ENCODE measurements at places on chromosomes 6 and 20.

- DNase-seq, result peak; percentile 69
Measured at GRCh38 chr6:46381057-46381456, 110.2 kb downstream of the RCAN2 start.

DNA sequence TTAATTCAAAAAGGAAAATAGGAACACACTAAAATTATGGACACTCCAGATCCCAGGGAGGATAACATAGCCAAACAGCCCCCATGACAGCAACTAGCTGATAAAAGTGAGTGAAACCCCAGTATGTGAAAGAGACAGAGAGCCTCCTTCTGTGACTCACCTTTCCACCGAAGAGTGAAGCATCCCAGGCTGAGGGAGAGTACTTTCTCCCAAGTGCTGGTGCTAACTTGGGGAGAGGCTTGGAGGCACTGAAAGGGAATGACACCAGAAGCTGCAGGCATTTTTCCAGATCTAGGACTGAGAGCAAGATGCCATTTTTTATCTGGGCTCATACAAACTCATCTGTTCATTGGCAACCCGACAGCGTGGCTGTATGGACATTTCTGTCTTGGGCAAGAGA lies 339.8 kb downstream of the HTR1B start:
- DNase-seq, result no peak

GRCh38 chr6:161544801-161545480 lies 271.1 kb upstream of the AGPAT4 start:
- DNase-seq, result no peak

GRCh38 chr6:158730541-158730907 lies 80.7 kb downstream of the SYTL3 start:
- no peak for DNase-seq

- no peak for DNase-seq
Measured at GRCh38 chr20:37937686-37938085, 34.8 kb downstream of the VSTM2L start.

DNA sequence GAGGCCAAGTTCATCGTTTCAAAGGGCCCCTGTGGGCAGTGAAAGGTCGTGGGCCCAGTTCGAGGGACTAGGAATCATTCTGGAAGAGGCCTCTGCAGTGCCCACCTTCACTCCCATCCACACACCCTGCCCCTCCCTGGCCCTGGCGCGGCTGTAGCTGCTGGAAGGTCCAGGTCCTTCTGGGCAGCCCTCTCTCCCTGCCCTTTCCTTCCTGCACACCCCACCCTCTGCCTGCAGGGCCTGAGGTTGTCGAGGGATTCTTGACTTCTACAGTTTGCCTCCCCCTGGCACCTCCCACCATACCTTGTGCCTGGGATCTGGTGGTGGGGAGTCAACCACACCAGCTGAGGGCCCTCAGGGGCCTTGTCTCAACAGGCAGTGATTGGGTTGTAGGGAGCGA lies 4.5 kb upstream of the MYT1 start:
- no peak for DNase-seq

GRCh38 chr20:62943396-62943795 lies 5.4 kb downstream of the GID8 start:
- no peak for DNase-seq

DNA sequence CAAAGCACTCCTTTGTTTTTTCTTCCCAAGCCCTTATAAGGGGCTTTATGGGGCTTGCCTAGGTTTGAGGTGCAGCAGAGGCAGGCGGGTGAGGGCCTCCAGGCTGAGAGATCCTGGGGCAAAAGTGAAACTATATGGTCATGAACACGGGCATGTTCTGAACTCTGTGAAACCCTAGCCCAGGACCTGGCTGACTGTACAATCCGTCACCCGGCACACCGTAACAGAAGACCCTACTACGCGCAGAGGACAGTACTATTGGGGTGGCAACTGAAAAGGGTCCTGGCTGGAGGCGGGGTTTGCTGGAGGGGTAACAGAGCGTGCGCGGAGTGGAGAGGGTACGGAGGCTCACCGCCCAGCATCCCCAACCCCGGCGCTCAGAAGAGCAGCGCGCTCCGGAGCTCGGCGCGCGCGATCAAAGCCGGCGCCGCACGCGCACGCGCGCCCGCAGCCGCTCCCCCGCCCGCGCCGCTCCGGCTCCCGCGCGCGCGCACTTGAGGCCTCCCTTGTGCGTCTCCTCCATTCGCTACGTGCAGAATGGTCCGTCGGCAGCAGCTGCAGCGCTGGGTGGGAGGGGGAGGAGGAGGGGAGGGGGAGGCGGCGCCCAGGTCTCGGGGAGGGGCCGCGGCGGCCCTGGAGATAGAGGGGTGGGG lies 54.2 kb downstream of the MRPL14 start:
- no peak for DNase-seq

DNA sequence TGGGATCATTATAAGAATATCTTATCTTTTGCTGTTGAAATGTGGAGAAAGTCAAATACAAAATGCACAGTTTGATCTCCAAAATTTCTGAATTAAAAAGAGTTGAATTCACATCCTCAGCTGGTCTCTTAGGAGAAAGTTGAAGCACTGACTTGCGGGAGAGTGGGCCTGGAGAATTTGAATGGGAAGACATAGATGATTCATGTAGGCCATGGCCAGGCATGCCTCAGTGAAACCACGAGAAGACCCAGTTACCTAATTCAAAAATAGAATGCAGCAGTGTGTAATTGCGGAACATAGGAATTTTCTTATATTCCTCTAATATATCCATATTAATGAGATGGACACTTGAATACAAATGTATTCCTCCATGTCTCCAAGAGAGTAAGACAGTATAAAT lies 53.0 kb upstream of the DTNBP1 start:
- no peak for DNase-seq

- no peak for DNase-seq
Measured at GRCh38 chr6:71268735-71269437, 19.7 kb upstream of the OGFRL1 start.

- no peak for DNase-seq
Measured at GRCh38 chr6:136718476-136718875, 73.8 kb downstream of the MAP3K5 start.

DNA sequence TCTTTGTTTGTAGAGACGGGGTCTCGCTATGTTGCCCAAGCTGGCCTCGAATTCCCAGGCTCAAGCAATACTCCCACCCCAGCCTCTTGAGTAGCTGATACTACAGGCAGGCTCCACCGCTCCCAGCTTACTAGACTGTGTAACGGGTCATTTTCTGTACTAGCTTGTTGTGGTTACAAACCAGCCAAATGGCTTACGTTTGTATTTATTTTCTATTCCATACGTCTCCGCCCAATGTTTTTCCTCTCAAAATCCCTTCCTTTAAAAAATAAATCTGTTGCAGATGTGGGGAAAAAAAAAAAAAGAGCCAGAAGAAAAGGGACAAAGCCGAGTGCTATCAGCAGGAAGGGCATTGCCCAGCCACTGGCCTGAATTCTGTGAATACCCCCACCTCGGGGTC lies 41.6 kb downstream of the PRND start:
- no peak for DNase-seq

DNA sequence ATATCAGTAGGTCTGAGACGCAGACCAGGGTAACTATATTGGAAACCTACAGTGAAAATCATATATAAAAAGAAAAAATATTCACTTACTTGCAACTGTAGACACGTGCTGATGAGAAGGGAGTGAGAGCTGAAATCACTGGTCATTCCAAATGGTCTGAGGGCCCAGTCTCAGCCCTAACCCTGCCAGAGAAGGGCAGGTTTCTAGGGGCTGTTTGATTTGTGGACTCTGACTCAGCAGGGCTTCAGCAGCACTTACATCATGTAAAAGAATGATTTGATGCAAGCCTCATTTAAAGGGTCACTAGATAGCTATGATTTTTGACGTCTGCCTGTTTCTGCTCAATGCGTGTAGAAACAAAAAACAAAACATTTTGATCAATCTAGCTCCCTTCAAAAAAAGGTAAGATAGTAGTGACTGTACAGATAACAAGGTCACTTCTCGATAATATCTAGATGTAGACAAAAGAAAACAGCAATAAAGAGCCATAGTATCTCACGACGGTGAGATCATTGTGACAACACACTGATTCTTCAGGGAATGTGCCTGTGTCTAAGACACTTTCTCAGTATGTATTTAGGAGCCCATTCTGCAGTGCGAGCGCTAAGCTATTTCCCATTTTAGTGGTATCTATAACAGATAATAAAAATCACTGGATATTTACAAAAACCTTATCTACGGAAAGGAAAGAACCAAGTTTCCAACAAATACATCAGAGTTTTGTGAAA lies 307.2 kb downstream of the HIVEP2 start:
- no peak for DNase-seq

GRCh38 chr6:53828966-53829697 lies 34.3 kb downstream of the LRRC1 start:
- DNase-seq, result no peak

- DNase-seq, result peak; percentile 14
Measured at GRCh38 chr6:17865243-17865642, 122.2 kb downstream of the KIF13A start.

- no peak for DNase-seq
Measured at GRCh38 chr6:38943964-38944363, 104.6 kb upstream of the GLP1R start.

GRCh38 chr20:44596876-44597275 lies 14.5 kb downstream of the PKIG start:
- no peak for DNase-seq

DNA sequence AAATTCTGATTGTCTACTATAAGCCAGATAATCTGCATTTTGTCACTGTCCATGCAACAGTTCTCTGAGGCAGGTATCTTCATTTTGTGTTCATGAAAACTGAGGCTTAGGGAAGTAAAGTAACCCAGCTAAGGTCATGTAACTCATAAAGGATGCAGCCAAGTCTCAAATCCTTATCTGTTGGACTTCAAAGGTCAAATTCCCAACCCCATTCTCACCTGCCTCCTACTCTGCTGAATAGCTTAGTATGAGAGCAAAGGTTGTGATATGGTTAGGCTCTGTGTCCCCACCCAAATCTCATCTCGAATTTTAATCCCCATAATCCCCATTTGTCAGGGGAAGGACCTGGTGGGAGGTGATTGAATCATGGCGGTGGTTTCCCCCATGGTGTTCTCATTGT lies 90.1 kb downstream of the KLHL32 start:
- DNase-seq, result no peak

DNA sequence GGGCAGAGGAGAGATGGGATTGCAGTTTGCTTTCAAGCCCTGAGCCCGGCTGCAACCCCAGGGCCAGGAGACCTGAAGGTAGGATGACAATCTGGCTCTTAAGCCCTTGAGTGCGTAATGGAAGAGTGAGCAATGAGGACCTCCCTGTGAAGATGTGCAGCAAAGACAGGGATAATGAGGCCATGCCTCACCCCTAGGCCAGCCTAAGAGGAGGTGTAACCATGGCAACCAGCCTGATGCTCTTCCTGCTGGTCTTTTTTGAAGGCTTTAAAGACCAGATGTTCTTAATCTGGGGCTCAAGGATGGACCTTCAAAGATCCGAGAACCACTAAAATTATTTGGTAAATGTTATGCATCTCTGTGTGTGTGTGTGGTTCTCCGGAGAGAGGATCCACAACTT lies 8.2 kb downstream of the ARHGAP40 start:
- no peak for DNase-seq

DNA sequence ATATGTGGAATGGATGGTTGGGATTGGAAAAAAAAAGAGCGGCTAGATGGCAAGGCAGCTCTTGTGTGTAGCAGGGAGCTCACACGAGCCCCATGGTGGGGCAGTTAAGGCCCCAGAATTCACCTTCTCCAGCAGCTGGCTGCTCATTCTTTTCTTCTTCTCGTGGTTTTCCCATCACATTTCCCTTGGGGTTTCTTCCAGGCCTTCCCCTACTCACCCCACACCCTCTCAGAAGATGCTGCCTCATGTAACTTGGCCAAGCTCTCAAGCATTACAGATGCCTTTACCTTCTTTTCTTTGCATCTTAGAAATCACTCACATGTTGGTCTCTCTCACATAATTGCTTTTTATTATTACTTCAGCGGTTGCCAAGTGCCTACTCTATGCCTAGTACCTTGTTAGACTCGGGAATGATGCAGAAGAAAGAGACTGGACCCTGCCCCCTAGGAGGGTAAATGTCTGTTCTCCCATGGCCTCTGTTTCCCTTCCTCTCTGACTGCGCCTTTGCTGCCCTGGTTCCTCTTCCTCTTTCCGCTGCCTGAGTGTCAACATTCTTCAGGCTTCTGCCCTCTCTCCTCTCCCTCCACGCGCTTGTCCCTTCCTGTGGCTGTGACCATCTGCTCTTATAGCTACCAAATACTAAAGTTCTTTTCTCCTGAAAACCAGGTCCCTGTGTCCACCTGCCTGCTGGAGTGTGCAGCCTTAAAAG lies 28.6 kb downstream of the PPARD start:
- no peak for DNase-seq

DNA sequence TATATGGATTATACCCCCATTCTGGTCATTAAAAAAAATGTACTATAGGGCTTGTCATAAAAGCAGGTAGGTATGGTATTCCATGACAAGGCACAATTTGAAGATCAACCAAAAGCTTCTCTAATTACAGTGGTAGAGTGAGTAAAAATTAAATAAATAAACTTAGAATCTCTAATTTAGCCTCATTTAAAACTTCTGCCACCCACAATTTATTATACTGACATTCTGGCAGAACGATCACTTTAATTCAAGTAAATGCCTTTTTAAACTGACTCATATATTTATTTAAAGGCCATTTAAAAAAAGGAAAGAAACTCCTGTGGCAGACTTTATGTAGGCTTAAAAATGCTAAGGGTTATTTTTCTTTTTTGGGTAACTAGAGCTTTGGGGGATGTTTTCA lies 68.3 kb upstream of the PHACTR2 start:
- DNase-seq, result no peak

GRCh38 chr20:19129306-19129705 lies 83.1 kb upstream of the SLC24A3 start:
- no peak for DNase-seq

DNA sequence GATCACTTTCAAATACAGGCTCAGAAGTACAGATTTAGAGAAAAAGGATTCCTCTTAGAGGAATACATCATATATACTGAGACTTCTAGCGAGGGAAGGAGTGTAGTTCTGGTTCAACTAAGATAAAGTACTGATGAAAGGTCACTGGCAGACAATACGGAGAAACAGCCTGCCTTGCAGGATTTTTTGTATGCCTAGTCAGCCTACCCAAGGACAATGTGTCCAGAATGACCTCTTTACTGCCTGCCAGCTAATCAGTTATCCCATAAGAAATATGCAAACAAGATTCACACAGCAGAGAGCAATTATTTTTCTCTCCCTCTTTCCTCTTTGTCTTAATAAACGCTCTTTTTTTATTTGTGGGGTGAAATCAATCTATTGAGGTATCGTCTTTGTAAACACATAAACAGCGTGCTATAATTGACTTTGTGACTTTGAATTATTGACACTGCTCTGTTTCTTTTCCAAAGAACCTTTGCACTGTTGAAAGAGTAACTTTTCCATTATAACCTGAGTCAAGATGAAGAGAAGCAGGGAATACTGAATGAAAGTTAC lies 1.4 kb upstream of the TSPYL4 start:
- DNase-seq, result no peak

GRCh38 chr6:7145885-7146828 lies 38.4 kb downstream of the RREB1 start:
- no peak for DNase-seq

DNA sequence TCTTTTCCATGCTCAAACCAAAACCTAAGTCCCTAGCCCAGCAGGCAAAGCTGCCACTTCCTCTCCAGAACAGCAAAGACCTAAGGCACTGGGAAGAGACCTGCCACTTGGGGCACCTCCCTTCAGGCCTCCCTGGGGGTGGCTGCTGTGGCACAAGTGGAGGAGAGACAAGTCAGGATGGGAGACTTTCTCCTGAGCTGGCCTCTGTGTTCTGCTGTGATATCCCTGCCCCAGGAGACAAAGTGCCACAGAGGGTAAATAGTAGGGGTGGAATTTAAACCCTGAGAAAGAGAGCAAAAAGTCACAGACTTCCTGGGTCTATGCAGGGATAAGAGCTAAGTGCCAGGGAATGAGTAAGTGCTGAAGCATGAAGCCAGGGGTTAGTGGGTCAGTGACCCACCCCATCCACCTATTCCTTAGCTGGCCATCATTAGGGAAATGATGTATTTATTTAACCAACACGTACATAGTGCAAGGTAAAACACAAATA lies 84.2 kb downstream of the MRPL14 start:
- DNase-seq, result no peak
